ENCODE measurements at places on chromosomes 12 and 14.

DNA sequence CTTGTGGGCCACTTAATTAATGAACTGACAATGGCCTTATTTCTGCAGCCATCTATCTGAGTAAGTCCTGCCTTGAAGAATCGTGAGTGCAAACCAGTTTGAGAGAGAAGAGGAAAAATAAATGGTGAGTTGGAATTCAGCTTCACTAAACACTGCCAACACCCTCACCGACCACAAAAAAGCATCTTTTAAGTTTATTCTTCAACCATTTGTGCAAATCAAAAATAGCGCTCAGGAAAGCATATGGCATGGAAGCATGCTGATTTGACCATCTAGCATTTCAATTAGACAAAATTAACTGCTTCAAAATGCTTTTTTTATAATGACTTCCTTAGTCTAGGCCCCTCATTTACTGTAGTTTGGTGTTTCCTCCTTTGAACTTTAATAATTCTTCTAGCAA lies 294.0 kb downstream of the PPFIA2 start:
- no peak for DNase-seq

GRCh38 chr12:98446682-98447081 lies 68.7 kb upstream of the TMPO start:
- no peak for DNase-seq

GRCh38 chr14:95260537-95261361 lies 59.0 kb downstream of the CLMN start:
- no peak for DNase-seq

DNA sequence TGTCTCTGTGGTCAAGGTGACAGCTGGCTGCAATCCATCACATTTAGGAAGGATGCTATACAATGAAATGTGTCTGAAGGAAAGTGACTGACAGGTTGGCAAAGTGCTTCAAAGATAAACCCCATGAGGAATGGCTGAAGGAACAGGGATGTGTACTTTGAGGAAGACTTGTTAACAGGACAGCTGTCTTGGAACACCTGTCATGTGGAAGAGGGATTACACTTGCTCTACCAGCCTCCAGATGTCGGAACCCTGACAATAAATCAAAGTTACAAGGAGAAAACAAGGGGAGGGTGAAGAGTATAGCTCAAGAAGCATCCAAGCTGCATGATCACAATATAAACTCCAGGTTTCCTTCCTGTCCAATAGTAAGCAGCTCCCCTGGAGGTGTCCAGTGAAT lies 147.8 kb upstream of the TMCC3 start:
- DNase-seq = no peak

DNA sequence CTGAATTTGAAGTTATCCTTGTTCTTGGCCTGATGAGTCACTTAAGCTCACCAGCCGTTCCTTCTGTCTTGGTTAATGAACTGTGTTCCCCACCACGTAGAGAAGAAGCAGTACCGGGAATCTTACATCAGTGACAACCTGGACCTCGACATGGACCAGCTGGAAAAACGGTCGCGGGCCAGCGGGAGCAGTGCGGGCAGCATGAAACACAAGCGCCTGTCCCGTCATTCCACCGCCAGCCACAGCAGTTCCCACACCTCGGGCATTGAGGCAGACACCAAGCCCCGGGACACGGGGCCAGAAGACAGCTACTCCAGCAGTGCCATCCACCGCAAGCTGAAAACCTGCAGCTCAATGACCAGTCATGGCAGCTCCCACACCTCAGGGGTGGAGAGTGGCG lies 68.2 kb downstream of the FRMD6 start:
- DNase-seq = no peak

GRCh38 chr12:25058658-25059058 lies 109.8 kb upstream of the BCAT1 start:
- DNase-seq = no peak

DNA sequence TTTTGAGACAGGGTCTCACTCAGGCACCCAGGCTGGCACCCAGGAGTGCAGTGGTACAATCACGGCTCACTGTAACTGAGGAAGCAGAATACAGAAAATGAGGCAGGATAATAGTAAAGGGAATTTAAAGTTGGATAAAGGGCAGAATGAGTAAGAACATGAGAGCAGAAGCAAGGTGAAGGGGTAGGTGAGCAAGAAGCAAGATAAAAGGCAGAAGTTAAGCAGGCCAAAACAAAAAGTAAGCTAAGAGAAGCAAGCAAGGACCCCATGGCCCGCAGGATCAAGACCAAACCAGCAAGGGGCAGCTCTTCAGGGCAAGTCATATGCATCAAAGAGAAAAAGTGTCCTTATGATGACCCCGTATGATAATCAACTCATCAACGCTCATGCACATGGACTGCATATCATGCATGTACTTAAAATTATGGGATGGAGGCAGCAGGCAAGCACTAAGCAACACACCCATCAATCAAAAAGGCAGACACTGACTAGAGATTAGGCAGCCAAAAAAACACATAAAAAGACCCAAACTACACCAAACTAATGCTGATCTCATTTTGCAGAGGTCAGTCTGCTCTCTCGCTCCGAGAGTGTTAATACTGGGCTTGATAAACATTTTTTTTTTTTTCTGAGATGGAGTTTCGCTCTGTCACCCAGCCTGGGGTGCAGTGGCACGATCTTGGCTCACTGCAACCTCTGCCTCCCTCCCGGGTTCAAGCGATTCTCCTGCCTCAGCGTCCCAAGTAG lies 11.6 kb downstream of the TIMELESS start:
- DNase-seq = no peak

GRCh38 chr12:15183821-15184220 lies 37.4 kb downstream of the RERG start:
- DNase-seq = no peak

DNA sequence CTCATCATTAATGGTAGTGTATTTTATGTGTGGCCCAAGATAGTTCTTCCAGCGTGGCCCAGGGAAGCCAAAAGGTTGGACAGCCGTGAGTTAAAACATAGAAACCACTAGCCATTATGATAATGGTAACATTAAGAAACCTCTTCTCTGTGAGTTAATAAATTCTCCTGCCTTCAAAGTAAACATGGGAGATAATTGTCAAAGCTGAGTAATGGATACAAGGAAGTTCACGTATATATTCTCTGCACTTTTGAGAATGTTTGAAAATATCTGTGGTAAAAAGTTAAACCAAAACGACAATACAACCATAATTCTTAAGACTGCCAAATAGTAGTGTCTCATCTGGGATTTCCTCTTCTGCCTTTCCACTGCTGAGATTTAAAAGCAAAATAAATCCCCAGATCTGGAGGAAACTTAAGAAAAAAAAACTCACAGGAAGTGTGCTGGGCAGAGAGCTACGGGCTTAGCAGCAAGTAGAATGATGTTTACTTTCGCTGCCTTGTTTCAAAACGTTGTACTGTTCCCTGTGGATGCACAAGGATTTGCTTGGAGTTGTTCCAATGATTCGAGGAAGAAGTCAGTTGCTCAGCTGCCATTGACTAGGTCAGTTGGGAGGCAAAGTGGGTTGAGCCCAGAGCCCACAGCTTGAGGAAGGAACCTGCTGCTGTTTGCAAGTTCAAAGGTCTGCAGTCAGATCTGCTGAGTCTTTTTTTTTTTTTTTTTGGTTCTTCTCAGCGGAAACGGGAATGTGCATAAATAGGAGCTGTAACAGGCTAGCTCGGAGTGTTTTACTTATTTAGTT lies 1.7 kb downstream of the TPCN1 start:
- no peak for DNase-seq

DNA sequence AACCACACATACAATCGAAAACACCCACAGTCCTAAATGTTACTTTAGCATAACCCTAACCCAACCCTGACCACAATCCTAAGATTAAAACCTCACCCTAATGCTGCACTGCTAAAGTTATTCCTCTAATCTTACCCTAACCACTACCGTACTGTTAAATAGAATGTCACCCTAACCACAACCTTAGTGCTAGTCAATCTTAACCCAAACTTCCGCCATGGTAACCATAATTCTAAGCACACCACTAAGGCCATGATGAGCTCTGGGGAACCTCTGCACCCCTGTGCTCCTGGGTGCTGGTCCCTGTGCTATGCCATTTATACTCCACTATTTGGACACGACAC lies 38.0 kb downstream of the LTBP2 start:
- no peak for DNase-seq

GRCh38 chr12:82027612-82028011 lies 268.5 kb upstream of the PPFIA2 start:
- DNase-seq = no peak

DNA sequence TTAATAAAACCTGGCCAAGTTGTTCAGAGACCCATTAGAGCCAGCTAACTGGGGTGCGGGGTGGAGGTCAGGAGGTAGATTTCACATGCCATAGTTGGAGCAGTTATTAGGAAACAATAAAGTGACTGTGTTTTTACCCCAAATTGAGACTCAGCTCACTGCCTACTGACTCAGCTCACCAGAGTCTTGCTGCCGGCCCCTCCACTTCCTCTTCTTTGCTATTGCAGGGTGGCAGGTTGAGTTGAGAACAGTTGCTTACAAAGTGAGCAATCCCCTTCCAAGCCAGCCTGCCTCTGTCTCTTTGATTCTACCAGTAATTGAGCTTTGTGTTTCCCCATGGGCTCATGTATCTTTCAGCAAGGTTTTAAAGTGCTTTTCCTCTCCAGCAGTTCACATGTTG lies 12.9 kb downstream of the ST8SIA1 start:
- no peak for DNase-seq

DNA sequence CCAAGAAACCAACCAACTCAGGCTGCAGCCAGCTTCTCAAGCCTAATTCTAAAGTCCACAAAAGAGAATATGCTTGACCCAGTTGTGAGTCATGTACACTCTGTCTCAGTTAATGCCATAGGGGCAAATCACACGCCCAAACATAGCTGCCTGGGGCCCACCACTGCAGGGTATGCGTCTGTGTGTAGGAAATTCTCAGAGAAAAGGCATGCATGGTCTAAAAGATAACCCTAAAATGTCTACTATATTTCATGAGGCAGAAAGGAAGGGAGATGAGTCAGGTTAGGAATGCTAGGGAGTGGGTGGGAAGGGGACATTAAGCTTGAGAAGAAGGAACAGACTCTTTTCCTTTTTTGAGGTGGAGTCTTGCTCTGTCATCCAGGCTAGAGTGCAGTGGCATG lies 22.3 kb upstream of the SPTLC2 start:
- DNase-seq = no peak

DNA sequence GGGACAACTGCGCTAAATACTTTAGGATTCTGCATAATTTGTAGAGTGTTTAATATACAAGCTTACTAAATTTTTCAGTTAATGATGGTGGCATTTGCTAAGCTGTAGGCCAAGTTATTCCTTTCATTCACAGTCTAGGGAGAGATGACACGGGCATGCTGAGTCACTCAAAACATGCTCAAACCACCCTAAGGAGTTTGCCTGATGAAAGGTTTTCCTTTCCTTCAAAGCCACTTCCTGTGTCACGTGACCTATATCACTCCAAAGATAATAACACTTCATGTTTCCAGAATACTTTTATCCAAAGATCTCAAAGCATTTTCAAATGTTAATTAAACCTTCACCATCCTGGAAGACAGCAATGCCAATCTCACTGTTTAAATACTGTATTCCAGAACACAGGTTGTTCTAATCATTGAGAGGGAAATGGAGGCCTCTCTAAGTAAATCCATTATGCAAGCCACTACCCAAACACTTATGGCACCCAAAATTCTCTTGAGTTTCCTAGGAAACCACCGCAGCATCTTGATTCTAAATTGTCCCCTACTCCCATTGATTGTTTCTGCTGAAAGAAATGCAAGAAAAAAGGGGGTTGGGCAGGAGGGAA lies 207.0 kb upstream of the CDKN3 start:
- no peak for DNase-seq

- no peak for DNase-seq
These were observed 89.2 kb downstream of the PUS7L start for GRCh38 chr12:43669373-43669772.

- no peak for DNase-seq
These were observed 23.4 kb upstream of the GLIPR1 start for GRCh38 chr12:75457191-75457590.

- no peak for DNase-seq
These were observed 17.8 kb downstream of the POMT2 start for GRCh38 chr14:77302926-77303325.

DNA sequence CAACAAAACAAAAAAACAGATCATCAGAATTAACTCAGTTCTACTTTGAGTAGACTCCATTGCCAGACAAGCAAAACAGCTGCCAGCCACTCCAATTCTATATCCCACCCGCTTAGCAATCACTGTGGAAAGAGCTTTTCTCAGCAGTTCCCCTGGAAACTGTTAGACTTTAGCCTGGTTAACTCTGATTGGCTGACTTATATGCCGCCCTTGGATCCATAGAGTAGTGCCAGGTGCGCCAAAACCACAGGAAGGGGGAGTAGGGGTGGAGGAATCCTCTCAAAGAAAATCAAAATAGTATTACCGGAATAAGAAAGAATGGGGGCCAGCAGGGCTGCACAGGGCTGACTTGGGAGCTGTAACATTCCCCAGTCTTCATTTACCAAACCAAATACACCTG lies 5.4 kb upstream of the EML5 start:
- peak; percentile 53 for DNase-seq

GRCh38 chr12:96414637-96415036 lies 14.4 kb upstream of the CDK17 start:
- no peak for DNase-seq

- no peak for DNase-seq
These were observed 23.1 kb downstream of the PHLDA1 start for GRCh38 chr12:76008428-76008827.

- DNase-seq = no peak
These were observed 60.4 kb upstream of the METAP2 start for GRCh38 chr12:95413576-95413975.

DNA sequence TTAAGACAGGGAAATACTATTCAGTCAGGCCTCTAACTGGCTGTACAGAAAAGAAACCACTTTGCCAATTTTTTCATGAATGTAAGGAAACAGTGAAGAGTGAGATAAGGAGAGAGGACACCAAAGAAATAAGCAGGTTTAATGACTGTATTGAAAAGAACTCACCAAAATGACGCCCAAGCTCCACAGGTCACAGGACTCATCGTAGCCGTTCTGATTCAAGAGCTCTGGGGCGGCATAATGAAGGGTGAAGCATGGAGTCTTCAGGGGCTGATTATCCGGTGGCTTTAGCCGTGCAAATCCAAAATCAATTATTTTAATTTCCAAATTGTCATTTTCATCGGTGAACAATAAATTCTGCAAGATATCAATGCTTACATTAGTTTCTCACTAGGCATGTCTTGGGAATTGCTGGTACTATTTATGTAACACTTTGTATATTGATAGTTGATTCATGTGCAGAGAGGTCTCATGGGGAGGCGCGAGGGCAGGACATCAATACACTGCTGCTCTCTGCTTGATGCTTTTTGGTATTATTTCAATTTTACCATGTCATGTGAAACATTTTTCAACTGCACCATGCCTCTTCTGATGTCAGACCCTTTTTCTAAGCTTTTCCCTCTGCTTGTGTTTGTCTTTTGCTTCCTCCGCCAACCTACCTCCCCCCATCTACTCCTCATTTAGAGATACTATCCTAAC lies 74.2 kb upstream of the TTC7B start:
- DNase-seq = no peak

DNA sequence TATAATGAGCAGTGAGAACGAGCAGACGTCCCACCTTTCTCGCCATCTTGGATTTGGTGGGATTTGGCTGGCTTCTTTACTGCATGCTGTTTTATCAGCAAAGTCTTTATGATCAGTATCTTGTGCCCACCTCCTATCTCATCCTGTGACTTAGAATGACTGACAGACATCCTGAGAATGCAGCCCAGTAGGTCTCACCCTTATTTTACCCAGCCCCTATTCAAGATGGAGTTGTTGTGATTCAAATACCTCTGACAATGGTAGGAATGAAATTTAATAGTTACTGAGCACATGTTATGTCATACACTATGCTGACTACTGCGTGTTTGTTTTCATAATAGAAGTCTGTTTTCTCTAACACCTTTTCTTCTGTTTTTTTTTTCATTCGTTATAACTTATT lies 1.9 kb downstream of the TMTC3 start:
- DNase-seq = no peak
